ENCODE measurements at places on chromosomes 6 and 20.
A peak's percentile ranks its signal among the peaks of the same experiment; 100 is the strongest.

- DNase-seq, result no peak
These were observed 565.0 kb upstream of the ADGRB3 start for GRCh38 chr6:68069921-68070710.

- DNase-seq, result no peak
These were observed 138.8 kb downstream of the KHDRBS2 start for GRCh38 chr6:62146954-62147853.

DNA sequence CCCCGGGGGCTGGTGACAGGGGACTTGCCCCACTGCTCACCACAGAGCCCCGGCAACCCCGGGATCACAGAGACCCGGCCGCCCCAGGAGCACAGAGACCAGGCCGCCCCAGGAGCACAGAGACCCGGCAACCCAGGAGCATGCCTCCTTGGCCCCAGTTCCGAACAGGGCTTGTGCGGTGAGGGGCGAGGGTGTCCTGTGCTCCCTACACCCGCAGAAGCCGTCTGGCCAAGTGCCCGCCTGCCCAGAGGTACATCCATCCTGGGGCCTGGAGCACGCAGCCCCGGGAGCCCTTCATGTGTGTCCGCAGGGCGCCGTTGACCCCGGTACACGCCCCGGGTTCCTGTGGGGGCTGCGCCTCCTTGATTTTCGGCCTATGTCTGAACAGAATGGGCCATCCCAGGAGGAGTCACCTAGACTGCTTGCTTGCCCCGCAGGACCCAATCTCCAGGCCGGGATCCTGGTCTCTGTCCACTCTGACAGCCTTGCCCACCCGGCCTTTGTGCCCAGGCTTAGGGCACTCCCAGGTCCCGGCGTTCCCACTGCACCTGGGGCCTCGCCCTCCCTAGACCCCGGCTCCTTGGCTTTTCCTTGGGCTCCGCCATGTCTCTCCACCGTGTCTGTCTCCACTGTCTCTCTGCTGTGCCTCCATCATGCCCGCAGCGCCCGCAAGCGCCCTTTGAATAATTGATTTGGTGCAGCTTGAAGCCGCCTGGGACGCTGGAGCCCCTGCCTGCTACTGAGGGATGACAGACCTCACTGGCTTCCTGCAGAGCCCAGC lies 219.8 kb downstream of the ERMARD start:
- DNase-seq, result no peak

DNA sequence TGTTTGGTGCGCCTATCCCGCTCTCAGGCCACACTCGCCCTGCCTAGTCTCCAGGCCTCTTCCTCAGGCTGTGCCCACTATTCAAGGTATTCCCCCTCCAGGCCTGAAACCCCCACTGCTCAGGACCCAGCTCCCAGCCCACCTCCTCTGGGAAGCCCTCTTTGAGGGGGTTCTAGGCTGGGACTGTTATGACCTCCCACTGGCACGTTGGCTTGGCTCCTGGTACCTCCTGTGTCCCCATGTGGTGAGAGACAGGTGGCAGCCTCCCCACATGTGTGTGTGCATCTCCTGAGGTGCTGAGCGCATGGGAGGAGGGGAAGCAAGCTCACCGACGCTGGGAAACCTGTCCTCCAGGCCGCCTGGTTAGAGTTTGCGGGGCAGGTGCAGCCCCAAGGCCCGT lies 82.5 kb downstream of the EDN3 start:
- DNase-seq, result no peak

- no peak for DNase-seq
These were observed 133.3 kb upstream of the AGPAT4 start for GRCh38 chr6:161407115-161407514.

- DNase-seq, result peak; percentile 86
These were observed 25.4 kb downstream of the SLC17A9 start for GRCh38 chr20:62977613-62978560.

- DNase-seq, result no peak
These were observed 192.5 kb downstream of the COL9A1 start for GRCh38 chr6:70110126-70111022.

DNA sequence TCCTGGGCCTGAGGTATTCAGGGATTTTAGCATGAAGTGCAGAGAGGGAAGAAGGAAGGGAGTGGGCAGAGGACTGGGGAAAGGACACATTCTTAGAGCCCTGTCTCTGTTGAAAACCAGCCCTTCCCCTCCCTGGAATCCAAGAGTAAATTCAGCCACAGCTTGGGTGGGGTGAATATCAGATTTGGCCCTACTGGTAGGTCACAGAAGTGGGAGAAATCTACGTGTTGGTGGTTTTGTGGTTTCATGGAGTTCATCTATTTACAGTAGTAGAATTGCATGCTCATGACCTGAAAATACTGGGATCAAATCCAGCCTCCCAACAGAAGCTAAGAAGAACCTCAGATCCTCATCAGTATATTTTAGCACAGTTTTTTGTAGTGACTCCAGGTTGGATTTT lies 404.4 kb downstream of the BMP2 start:
- DNase-seq, result no peak

- no peak for DNase-seq
These were observed 15.5 kb upstream of the RAMACL start for GRCh38 chr6:166601956-166602355.

GRCh38 chr20:44431118-44431501 lies 44.6 kb upstream of the TTPAL start:
- no peak for DNase-seq

- DNase-seq, result no peak
These were observed 34.8 kb downstream of the PSMG4 start for GRCh38 chr6:3293271-3294155.

DNA sequence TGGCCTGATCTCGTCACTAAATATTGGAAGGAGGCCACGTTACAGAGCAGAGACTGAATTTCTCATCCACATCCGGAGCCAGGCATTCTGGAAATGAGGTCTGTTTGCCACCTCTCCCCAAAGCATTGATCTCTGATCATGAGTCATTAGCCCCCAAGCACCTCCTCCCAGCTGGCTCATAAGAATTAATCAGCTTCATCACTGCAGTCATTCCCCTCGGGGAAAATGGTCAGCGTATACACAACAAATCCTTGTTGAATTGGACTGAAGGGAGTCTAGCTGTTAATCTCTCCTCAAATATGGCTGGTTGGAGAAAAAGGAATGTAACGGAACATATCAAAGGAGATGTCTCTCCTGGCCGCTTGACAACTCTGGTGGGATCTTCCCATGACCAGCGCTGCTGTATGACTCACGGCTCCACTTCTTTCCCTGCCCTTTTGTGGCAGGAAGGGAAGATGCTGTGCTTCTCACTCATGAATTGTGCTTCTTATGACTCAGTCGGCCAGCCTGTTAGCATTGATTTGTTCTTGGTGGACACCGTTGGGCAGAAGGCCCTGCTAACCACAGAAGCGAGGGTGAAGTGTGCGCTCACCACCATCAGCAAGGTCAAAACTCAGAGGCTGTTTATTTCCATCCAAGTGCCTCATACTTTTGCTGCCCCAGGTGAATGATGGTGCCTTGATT lies 76.7 kb downstream of the RNF182 start:
- no peak for DNase-seq

GRCh38 chr6:109284675-109285074 lies 97.6 kb downstream of the CD164 start:
- no peak for DNase-seq

DNA sequence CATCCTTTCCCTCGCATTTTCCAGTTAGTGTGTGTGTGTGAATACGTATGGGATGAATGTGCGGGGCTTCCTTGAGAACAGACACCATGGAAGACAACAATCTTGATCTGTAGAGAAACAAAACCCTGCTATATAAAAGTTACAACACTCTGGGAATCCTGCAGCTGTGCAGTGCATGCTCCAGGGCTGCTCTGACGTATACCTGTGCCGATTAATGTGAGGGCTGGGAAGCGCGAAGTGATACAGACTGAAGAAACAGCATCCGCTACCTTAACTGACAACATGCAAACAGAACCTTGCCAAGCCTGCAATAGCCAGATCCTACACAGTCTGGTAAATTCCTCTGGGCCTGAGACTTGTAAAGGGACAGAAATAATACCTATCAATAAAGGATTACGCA lies 31.6 kb upstream of the MTRF1L start:
- no peak for DNase-seq

- peak; percentile 64 for DNase-seq
These were observed 41.8 kb downstream of the RBM38 start for GRCh38 chr20:57432862-57433491.

DNA sequence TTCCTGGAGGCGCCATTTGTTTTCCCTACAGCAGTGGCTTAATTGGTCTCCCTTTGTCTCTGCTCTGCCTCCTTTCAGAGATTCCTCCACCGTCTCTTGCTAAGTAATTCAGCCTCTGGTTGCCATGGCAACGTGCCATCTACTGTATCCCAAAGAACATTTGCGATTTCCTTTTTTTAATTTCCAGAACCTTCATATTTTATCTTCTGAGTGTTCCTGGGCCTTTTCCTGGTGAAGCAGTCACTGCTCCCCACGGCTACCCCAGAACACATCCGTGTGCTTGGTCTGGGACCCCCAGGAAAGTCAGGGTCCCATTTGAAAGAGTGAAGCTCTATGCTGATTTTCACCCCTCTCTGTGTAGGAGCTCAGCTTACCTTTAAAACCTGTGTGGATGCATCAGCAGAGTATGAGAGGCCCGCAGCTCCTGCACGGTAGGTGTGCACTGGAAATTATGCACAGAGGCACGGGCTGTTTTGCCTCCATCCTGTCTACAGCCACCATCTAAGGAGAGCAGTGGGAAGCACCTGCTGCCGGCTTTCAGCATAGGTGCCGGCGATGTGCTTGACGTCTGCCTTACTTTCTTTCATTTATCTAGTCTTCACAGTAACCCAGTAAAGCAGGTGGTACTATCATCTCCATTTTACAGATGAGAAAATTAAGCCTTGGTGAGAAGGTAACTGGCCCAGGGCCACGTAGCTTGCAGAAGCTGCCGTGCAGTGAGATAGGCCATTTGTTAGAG lies 122.8 kb downstream of the SYCP2 start:
- no peak for DNase-seq

GRCh38 chr6:136772685-136773472 lies 19.4 kb downstream of the MAP3K5 start:
- DNase-seq, result no peak
